ENCODE measurements at places on chromosomes 4 and X.

- DNase-seq, result no peak
These were observed 72.6 kb downstream of the GC start for GRCh38 chr4:71711044-71711984.

- DNase-seq, result no peak
These were observed 8.7 kb downstream of the P2RY8 start for GRCh38 chrX:1528186-1528883.

GRCh38 chr4:175536852-175537453 is 275.1 kb downstream of the GPM6A start:
- no peak for DNase-seq

GRCh38 chr4:66330125-66330524 is 659.8 kb upstream of the EPHA5 start:
- no peak for DNase-seq

DNA sequence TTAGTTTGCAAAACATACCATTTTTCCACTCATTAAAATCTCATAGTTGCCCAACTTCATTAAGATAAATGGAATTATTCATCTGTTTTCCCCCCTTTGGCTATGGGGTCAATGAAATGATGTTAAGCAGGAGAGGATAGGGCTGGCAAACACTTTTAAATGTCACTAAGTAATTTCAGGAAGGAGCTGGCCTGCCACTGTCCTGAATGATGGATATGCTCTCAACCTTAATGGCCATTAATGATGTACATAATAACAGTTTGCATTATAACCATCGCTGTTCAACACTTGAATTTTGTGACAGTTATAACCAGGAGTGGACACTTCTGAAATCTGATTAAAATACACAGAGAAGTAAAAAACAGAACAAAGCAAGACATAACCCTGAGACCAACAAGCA is 77.2 kb downstream of the C4orf51 start:
- no peak for DNase-seq

Data from T1000 (cell line).